ENCODE measurements at places on chromosomes 7 and 10.

DNA sequence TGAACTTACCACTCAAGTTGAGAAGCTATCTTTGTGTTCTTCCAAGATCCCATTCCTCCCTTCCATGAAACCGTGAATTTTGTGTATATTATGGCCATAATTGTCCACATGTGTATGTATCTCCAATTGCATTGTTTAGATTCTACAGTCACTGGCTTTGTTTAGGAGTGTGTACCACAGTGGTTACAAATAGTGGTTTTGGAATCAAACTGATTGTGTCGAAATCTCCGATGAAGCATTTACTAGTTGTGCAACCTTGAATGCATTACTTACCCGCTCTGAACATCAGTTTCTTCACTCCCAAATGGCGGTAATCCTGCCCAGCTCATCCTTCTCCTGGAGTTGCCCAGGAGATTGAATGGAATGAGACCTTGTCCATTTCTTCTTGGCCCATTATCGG lies 145.0 kb upstream of the ZNF32 start:
- DNase-seq: no peak

DNA sequence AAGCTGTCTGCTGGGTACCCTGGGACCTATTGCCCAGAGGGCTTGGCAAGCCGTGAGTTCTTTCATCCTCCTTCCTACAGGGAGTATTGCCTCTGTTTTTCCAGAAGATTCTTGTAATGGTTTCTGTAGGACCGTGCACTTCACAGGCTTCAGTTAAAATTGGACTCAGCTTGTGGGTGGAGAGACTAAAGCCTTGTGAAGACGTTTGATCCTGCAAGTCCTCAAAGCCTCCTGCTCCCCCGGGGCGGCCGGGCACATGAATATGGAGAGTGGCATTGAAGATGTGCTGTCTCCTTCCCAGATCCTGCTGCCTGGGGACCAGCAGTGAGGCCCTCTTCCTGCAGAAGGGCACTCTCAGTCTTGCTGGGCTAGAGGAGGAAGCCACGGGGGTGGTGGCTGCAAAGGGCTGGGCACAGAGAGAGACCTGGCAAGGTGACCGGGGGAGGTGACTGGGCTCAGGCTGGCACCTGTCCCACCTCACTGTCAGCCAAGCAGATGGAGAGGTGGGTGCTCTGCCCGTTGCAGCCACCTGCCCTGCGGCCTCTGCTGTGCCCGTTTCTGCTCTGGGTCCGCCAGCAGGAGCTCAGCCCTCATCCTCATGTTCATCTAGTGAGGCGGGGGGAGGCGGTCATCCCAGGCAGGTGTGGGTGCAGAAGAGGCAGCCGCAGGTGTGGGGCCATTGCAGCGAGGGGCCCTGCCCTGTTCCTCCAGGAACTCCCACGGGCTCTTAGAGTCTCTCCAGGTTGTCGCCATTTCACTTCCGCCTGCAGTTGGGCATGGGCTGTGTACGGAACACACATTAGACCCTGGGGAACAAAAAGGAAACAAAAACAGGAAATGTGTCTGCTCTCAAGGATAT lies 55.7 kb downstream of the TMEM209 start:
- no peak for DNase-seq

GRCh38 chr7:103887853-103888602 lies 101.4 kb downstream of the RELN start:
- DNase-seq: no peak

GRCh38 chr7:141649137-141649864 lies 52.7 kb downstream of the DENND11 start:
- DNase-seq: no peak

GRCh38 chr7:128381161-128381821 lies 19.8 kb upstream of the PRRT4 start:
- DNase-seq: no peak

DNA sequence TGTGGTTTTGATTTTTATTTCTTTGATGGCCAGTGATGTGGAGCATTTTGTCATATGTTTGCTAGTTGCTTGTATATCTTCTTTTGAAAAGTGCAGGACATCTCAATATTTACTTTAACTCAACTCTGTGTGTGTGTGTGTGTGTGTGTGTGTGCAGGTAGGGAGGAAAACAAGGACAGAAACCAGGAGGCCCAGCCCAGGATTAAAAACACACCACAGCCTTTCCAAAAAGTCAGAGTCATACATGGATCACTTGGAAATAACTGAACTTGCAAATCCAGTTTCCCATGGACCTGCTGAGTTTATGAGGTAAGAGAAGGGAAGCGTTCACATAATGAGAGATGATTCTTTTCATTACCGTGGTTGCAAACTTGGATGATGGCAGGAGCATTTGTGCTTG lies 189.9 kb upstream of the LYZL1 start:
- DNase-seq: no peak

GRCh38 chr10:42882597-42882996 lies 100.0 kb downstream of the BMS1 start:
- no peak for DNase-seq

GRCh38 chr10:60989400-60989876 lies 45.5 kb upstream of the RHOBTB1 start:
- no peak for DNase-seq

DNA sequence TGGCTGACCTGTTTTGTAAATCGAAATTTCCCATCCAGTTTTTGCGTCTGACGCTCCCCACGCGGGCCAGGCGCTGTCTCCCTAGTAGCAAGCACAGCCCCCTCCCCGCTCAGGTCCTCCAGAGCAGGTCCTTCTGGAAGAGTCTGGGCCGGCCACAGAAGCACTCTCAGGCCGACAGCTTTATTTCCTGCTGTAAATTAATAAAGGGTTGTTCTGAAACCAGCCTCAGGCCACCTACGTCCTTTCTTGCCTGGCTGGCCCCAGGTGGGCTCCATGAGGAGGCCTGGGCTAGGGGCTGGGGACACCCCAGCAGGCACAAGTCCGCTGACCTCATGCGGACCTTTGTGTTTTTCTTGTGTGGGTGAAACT lies 35.2 kb downstream of the CAMK2B start:
- no peak for DNase-seq

DNA sequence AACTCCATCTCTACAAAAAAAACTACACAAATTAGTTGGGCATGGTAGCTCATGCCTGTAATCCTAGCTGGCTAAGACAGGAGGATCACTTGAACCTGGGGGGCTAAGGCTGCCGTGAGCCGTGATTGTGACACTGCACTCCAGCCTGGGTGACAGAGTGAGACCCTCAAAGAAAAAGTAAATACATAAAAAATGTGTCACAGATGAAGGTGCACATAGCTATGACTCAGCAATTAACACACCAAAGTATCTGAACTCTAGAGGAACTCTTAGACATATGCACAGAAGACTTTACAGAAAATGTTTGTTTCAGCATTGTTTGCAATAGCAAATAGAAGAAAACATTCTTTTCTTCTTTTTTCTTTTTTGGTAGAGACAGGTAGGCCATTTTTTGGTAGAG lies 8.3 kb downstream of the C10orf62 start:
- DNase-seq: no peak

DNA sequence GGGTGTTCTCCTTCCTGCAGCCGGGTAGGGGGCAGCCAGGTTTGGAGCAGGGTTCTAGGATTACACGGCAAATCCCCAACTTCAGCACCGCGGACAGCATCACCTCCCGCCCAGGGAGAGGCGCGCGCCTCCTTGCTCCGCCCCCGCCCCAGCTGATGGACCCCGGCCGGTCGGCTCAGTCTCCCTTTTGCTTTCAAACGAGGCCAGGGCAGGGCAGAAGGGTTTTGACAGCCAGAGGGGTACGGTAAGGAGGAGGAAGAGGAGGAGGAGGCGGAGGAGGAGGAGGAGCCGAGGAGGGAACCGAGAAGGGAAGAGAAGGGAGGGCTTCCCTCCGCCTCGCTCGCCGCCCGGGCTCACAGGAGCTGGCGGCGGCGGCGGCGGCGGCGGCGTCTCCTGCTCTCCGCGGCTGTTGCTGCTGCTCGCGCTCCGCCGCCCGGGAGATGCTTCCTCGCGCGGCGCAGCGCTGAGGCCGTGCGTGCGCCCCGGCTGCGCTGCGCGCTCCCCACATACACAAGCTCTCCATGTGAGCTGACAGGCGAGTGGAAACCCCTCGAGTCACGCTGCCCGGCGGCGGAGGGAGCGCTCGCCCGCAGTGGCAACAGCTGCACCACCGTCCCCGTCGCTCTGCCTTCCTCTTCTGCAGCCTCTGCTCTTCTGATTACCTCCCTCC lies 615 bp upstream of the CNTNAP2 start:
- DNase-seq: no peak

- no peak for DNase-seq
Measured at GRCh38 chr7:152512706-152513105, 76.9 kb upstream of the KMT2C start.

GRCh38 chr7:33190688-33191304 lies 61.4 kb downstream of the BBS9 start:
- DNase-seq: no peak

- DNase-seq: no peak
Measured at GRCh38 chr10:12730809-12731519, 270.5 kb downstream of the CCDC3 start.

DNA sequence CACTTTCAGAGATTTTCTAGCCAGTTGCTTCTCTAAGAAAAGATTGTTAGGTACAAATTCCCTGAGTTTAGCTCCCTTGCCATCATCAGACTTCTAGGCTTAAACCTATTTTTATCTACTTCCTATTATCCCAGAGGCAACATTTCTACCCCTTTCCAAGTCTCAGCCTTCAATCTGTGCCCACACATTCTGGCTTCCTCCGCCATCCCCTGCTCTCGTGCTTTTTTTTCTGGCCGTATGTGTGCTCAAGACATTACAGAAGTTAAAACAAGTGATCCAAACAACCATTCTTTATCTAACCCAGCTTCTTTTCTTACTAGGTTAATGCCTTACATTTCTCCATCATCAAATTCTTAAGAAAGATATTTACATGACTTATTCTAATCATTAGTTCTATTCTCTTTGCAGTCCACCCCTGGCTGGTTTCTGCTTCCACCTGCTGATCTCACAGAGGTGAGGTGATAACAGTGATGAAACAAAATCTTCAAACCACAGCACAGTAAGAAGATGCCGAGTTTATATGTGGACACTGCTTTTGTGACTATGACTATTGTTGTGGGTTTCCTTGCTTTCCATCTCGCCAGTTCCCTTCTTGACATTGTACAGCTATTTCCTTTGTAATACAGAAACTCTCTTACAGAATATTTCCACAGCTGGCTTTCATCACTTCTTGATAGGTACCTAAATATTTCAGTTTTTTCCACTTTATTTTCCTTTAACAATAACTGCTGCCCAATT lies 18.3 kb upstream of the CDK6 start:
- DNase-seq: no peak

GRCh38 chr7:134742688-134743350 lies 36.6 kb upstream of the CALD1 start:
- DNase-seq: no peak

DNA sequence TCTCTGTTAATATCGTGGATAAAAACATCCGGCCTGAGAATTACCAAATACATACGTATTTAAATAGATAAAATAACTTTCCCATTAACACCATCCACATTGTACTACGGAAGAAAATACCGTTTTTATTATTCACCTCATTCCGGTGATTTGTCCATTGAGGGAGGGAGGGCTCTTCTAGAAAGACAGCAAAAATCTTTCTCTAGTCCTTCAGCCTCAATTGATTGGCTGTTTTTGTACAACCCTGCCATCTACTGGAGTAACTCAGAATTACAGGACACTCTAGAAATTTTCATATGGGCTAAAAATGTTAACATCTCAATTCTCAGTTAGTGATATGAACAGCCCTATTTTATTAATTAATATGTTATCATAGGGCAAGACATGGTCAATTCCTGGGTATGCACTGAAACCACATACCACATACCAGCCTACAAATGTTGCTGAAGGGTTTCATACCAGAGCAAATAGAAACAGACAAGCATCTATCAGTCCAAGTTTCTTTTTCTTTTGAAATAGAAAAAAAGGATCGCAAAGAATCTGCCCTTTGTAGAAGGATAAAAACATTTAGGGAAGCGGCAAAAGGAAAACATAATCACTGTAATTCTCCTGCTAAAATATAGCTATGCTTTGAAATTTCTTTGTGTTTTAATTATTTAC lies 55.8 kb upstream of the CDCA7L start:
- DNase-seq: no peak

GRCh38 chr7:20030417-20030816 lies 186.8 kb downstream of the MACC1 start:
- no peak for DNase-seq

DNA sequence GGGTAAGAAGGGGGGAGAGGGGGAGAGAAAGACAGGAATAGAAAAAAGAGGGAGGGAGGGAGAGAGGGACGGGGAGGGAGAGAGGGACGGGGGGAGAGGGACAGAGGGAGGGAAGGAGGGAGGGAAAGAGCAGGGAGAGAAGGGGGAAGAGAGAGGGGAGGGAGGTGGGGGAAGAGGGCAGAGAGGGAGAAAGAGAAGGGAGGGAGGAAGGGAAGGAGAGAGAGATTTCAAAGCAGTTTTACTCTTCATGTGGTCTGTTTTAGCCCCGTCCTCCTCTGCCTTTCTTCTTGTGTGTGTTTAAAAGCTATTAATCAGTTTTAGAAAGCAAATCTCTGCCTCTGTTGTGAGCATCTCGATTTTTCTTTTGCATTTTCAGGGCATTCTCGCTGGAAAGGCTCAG lies 237.0 kb downstream of the WDR37 start:
- DNase-seq: no peak

GRCh38 chr7:158343526-158343925 lies 244.1 kb downstream of the PTPRN2 start:
- no peak for DNase-seq

DNA sequence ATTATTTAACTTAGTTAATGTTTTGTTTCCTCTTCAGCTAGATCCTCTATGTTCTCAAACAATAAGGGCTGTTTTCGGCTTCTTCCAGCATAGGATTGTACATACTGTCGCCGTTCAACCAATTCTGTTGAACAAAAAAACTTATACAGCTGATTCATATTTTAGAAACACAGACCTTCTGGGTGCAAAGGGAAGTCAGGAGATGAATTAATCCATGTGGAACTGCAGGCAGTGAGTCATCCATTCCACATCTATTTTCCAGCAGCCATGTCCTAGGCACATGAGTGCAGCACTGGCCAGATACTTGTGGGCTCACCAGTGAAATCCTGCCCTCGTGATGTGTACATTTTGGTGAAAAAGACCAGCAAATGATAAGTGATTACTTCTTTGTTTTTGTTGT lies 163.2 kb downstream of the JAZF1 start:
- no peak for DNase-seq

DNA sequence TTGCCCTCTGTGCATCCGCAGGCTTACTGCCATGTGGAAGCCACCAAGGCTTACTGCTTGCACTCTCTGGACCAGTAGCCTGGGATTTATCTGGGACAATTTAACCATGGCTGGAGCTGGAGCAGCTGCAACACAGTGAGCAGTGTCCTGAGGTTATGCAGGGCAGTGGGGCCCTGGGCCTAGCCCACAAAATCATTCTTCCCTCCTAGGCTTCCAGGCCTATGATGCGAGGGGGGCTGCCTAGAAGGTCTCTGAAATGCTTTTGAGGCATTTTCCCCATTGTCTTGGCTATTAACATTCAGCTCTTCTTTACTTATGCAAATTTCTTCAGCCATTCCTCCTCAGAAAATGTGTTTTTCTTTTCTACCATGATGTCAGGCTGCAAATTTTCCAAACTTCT lies 313.6 kb upstream of the CDC14C start:
- no peak for DNase-seq

DNA sequence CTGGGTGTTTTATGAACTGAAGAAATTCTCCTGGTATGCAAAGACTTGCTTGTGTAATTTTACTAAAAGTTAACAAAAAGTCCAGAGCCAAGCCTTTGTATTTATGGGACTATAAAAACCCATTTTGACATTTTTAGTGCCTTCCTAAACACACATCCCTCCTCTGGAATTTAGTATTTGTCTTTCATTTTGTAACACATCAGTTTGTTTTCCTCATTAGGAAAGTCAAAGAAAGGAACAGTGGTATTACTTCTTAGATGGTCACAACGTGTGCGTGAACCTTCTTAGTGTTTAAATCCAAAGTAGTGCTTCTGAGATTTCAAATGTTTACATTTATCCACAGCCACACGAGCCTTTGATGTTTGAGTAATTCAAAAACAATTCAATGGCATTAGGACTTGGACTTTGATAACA lies 103.2 kb upstream of the TMEM106B start:
- DNase-seq: no peak

Measured in T follicular helper cell (primary cell).